T-helper 1 cell treated with Interleukin-12 subunit alpha and Interleukin-12 subunit beta and Interleukin-4 antibody, amounts not matched to agents 30 ng/mL and 1 ng/mL, for 36 hours (primary cell): ENCODE measurements at places on chromosomes 7 and 10. TPM values are rescaled to one million over a fixed set of nuclear protein-coding genes. Genes with fewer than 3 reads are reported as not detected.

Gene BHLHA15
- 0.64 and 1.2 TPM in 2 replicates for total RNA-seq

Gene RAB11FIP2
- 16.6 and 17.6 TPM in 2 replicates for total RNA-seq

Gene GDF10
- total RNA-seq, result not detected in 2 replicates

Gene CCNY
- 55.3 and 61.5 TPM in 2 replicates for total RNA-seq

Gene TRIM74
- total RNA-seq, result 2.6 and 3.3 TPM in 2 replicates

Gene VPS37D
- total RNA-seq, result 0.15 and 0.27 TPM in 2 replicates
